Hematopoietic multipotent progenitor cell treated with erythropoietin and hydrocortisone succinate and interleukin-3 and kit ligand, for 6 days (in vitro differentiated cells): ENCODE measurements at places on chromosomes 12 and 14.

GRCh38 chr14:50667996-50668825 lies at the start of gene SAV1:
Gene SAV1, minus strand, starts transcription at chr14:50668306. Its CDS starts 339 bp downstream, at chr14:50667967.
- DNase-seq = peak; percentile 76

DNA sequence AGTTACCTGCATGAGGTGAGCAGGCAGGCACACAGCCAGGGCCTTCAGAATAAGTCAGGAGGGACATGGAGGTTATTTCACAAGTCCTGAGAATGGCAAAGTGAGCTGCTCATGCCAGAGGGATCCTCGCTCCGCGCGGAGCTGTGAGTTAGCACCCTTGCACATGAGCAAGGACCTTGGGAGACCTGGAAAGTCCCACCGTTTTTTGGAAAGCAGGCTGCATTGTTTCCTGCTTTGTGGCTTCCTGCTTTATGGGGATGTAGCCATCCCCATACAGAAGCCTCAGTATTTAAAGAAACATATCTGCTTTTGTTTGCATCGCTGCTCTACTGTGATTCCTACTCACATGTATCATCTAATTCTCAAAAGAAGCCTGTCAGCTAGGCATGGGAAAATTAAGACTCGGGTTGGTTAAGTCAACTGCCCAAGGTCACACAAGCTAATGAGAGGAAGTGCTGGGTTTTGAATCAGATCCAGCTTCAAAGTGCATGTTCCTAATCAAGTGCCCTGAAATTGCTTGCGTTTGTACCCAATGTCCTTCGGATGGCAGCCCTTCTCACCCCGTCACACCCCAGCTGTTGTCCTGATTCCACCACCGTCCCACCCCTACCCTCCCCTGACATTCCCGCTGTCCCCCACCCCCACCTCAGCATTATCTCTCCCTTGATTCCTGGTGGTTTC lies 106.2 kb downstream of the CRACR2A start:
- DNase-seq = no peak

DNA sequence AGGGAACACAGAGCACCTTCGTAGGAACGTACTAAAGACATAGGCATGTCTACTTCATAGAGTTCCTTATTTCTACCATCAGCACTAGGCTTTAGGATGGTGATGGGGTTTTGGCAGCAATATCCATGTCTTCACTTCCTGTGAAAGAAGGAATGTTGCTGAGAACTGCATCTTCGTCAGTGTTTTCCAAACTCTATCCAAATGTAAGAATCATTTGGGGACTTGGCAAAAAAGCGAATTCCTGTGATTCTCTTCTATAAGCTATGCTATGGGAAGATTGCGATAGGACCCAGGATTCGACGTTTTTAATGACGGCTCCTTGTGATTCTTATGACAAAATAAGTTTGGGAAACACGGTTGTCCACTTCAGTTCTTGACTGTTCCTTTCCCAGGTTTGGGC lies 39.8 kb downstream of the AKAP3 start:
- no peak for DNase-seq

DNA sequence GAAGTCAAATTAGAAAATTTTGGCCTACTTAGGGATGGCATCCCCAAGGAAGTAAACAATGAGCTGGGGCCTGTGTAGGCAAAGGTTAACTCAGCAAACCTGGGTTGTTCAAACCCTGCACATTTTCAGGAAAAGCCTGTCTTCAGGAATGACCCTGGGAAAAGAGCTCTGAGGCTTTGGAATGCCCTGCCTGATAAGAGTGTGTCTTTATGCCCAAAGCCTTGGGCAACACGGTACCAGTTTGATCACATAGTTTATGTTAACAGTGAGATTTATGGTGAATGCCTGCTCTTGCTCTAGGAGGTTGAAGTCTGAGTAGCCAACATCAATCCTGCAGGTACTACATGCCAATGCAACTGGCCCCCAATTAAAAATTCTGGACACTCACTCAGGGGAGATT lies 28.2 kb upstream of the STAB2 start:
- no peak for DNase-seq

- no peak for DNase-seq
Measured at GRCh38 chr12:61687407-61687806, 572.8 kb upstream of the USP15 start.

DNA sequence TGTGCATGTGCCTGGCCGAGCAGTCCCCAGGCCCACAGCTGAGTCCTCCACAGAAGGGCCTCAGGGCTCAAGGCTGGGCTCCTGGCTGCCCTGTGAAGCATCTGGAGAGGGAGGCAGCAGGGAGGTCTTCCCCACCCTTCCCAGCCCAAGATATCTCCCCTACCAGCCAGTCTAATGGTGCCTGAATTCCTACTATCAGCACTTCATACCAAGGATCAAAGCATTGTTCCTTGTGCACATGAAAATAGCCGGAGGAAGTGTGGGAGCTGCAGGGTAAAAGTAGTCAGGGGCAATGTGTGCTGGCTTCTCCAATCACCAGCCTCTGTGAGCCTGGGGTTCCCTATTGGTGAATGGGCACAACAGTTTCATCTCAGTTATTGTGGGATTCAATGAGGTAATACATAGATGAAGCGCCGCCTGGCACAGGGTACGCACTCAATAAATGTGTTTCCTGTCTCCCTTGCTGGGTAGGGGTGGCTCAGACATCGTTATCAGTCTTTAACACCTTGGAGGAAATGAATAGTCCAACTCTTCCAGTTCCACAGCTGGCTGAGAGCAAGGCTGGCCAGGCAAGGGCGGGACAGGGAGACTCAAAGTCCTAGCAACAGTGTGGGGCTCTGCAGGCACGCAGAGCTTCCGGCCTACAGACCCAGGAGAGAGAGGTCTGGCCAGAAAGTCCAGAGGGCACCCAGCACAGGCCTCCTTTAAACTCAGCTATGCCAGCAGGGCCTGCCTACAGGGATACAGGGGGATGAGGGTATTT lies 39.1 kb upstream of the PNMA1 start:
- peak; percentile 99 for DNase-seq

GRCh38 chr14:80358112-80358511 lies 146.8 kb upstream of the DIO2 start:
- no peak for DNase-seq

DNA sequence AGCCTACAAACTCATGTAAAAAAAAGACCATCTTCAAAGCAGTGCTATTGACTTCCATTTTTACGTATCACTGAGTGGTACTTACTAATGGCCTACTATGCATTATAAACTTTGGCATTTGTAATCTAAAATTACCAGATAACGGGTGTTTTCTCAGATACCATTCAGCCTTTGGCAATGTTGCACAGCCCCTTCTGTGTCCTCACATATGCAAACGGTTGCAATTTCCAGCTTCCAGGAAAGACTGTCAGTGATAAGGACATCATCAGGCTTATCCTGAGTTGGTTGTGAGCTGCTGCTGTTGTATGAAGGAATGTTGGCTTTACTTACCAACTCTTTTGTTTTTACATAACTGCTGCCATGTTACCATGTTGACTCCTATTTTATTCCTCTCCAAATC lies 1.6 kb upstream of the SLC6A13 start:
- DNase-seq = peak; percentile 23

DNA sequence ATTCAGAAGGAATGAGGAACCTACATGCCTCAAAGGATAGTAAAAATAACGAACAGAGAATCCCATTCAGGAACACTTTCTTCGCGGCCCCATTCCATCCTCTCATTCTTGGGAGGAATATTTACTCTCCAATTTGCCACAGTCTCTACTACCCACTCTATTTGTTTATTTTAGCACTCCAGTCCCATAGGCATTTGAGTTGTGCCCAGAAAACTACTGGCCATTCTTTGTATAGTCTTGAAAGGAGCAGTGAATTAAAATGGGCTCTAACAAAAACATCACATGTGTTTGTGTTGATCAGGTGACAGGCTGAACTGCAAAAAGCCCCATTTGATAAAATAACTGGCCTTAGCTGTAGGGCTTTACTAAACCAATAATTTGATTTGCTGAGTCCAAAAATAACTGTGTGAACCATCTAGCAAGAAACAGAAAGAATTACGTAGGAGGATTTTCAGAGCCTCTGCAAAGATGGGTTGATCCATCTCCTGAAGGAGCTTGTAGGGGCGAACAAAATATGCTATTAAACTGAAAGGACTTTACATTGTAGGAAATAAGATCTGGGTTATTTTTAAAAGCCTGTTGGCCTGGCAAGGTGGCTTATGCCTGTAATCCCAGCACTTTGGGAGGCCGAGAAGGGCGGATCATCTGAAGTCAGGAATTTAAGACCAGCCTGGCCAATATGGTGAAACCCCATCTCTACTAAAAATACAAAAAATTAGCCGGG lies 142.3 kb upstream of the CPNE8 start:
- no peak for DNase-seq

DNA sequence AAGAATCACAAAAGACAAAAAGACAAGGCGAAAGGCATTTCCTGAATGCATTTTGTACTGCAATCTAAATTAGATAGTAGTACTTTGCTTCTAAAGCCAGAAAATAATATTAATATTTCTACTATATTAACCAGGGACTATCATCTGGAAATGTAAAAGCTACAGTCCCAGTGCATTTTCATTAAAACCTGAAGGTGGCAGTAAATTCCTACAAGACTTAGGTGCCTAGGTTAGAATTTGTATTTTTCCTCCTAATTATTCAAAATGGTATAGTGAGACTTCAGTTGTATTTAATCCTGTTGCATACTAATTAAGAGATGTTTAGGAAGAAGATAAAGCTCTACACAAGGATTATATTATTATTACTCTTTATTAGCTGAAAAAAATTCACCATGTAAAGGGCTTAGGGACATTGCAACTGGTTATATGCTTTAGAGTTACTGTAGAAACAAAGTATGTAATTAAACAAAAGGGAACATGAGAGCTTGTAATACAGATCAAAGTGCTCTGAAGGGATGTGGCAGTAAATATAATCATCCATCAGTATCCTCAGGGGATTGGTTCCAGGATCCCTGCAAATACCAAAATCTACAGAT lies 53.6 kb downstream of the BRMS1L start:
- peak; percentile 63 for DNase-seq

- no peak for DNase-seq
Measured at GRCh38 chr12:92469837-92470236, 233.0 kb upstream of the PLEKHG7 start.

DNA sequence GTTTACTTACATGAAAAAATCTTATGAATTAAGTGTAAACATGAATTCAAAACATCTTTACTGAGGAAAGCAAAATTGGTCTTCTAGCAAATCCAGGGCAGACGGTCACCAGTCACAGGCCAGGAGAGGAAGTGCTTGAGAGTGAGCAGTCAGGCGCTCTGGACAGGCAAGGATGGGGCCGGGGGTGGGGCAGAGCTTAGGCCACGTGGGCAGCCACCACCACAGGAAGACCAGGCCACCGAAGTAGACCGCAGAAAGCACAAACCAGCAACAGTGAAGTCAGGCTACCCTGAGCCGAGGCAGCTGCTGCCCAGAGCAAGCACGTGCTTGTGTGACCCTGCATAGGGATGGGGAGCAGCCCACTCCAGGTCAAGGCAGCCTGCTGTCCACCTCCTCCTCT lies 33.5 kb downstream of the SLC6A12 start:
- DNase-seq = peak; percentile 90

DNA sequence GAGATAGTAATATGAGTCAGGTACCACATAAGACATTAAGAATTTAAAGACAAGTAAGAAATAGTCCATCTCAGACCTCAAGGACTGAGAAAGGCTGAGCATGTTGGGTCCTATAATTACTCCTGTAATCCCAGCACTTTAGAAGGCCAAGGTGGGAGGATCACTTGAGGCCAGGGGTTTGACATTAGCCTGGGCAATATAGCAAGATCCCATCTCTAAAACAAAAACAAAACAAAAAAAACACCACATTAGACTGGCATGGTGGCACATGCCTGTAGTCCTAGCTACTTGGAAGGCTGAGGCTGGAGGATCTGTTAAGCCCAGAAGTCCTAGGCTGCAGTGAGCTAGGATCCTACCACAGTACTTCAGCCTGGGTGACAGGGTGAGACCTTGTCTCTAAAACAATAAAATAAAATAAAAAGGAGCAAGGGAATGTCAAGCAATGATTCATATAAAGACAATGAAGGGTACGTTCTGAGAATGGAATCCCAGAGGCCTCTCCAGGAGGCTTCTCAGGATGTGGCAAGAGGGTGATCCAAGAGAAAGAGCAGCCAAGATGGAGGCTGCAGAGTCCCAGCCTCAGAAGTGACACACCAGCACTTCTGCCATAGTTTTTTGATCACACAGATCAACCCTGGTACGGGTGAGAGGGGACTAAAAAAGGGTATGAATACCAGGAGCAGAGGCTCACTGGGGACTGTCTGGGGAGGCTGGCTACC lies 206.4 kb downstream of the CRADD start:
- DNase-seq = no peak

DNA sequence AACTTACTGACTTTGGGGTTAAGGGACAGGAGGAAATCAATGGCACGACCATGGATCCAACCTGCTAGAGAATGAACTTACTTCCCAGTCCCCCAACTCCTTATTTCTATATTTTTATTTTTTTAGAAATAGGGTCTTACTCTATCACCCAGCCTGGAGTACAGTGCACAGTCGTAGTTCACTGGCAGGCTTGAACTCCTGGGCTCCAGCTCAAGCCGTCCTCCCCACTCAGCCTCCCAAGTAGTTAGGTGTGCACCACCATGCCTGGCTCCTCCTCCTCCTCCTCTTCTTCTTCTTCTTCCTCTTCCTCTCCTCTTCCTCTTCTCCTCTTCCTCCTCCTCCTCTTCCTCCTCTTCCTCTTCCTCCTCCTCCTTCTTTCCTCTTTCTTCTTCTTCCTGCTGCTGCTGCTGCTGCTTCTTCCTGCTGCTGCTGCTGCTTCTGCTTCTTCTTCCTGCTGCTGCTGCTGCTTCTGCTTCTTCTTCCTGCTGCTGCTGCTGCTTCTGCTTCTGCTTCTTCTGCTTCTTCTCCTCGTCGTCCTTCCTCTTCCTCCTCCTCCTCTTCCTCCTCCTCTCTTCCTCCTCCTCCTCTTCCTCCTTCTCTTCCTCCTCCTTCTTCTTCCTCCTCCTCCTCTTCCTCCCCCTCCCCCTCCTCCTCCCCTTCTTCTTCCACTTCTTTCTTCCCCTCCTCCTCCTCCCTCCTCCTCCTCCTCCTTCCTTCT lies 390.1 kb upstream of the RGS6 start:
- DNase-seq = no peak

- peak; percentile 23 for DNase-seq
Measured at GRCh38 chr12:123229051-123229450, 3.9 kb downstream of the MPHOSPH9 start.

DNA sequence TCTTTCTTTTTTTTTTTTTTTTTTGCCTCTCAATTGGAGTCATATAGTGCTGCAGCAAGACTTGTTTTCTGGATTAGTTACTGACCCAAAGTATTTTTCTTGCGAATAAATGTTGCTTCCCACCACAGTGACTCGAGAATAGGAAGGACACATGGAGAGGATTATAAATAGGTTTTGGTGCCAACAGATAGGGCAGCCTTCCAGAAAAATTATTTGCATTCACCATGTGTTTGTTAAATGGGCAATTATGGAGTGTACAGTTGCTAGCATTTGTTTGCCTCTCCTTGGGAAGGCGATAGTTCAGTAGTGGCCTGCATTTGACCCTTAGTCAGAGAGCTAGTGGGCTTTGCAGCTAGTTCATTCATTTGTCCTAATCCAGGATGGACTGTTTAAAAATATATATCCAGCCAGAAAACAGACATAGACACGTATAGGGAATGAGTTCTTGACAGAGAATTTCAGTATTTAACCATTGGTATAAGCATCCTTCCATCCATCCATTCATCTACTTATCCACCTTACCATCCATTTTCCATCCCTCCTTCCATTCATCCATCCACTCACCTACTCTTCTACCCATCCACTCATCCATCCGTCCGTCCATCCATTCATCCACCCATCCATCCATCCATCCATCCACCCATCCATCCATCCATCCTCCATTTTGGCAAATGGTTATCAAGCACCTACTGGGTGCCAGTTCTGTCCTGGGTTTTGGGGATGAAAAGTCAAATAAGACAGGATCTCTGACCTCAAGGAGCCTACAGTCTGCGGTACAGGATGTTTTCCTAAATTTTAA lies 67.5 kb downstream of the CHST11 start:
- DNase-seq = no peak

GRCh38 chr12:132765361-132765760 lies 3.7 kb upstream of the ANKLE2 start:
- peak; percentile 23 for DNase-seq
